Kidney capillary endothelial cell (primary cell): ENCODE measurements at places on chromosomes 4 and X.

DNA sequence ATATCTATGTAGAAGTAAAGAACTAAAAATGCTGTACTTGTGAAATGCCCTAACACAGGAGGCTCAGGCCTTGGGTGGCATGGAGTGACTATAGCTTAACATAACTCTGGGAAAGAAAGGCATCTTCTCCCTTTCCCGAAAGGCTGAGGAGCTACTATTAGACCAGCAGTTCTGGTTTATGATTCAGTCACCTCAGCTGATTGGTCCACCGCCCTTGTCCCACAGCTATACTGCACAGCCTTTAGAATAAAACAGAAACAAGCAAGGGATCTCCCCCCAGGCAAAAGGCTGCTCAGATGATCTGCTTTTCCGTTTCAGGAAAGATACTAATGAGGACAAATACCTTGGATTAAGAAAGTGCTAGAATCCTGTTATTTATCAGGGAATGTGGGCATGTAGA, 171.3 kb downstream of the SNCA start:
- DNase-seq, result no peak

- DNase-seq, result no peak
These were observed at the start of gene CHST7 for GRCh38 chrX:46573331-46573891. TSS of gene CHST7 (plus strand) at chrX:46573765. CDS start at chrX:46573932, 167 bp downstream.

GRCh38 chr4:71377561-71377960, 38.7 kb downstream of the SLC4A4 start:
- peak; percentile 16 for DNase-seq

GRCh38 chr4:113285501-113285900, 236.0 kb downstream of the ANK2 start:
- no peak for DNase-seq

- no peak for DNase-seq
These were observed 117.7 kb upstream of the VCX3B start for GRCh38 chrX:8346892-8347291.

DNA sequence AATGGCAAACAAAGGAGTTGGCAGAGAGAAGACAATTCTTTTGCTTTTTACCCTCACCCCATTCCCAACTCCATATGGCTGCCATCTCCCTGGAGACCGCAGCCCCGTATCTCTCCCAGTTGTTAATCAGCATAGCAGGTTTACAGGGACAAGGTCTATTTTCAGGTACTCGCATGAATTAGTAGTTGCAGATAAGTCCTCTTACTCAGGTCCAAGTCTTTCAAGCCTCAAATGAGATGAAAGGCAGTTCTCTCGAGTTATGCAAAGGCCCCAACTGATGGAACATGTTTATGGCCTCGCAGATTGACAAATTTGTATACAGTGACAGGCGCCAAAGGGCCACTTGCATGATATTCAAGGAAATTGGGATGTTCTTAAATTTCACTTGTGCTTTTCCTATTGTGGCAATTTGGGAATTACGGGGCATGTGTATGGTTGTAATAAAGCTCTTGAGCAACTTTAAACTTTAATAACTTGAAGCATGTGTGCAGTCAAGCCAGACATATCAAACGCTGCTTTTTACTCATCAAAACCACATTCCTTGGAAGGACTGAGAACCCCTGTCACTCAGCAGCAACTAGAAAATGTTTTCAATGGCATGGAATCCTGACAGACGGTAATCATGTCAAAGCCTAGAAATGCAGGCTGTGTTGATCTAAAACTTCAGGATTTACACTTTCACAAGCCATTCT, 45.1 kb downstream of the KDR start:
- no peak for DNase-seq

- DNase-seq, result no peak
These were observed 26.6 kb downstream of the ZRSR2 start for GRCh38 chrX:15816886-15817285.

DNA sequence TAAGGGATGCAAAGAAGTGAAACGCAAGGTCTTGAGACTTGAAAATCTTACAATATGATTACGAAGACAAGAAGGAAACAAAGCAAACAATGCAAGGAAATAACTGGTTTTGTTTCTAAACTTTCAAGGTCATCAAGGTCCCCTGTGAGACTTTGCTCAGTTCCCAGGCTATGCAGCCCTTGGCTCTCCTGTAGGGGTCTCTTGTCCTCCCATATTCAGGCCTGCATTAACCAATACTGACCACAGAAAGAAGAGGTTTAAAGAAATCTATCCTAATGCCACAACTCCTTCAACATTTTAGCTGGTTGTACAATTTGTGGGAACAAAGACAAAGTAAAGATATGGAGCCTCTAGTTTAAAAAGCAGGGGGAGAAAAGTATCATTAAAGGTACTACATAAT, 209.2 kb downstream of the LHFPL1 start:
- no peak for DNase-seq

DNA sequence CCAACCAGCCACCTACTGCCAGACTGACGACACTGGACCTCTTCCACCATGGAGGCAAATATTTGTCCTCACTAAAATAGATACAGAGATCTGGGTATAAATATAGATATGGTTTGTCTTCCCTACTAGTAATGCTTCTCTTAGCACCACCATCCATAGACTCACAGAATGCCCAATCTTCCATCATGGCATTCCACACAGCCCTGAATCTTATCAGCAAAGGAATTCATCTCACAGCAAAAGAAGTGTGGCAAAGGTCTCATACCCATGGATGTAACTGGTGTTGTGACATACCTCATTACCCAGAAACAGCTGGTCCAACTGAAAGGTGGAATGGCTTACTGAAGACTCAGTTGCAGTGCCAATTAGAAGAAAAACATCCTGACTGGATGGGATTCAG, 47.2 kb upstream of the HS6ST2 start:
- no peak for DNase-seq

- DNase-seq, result no peak
These were observed 141.0 kb downstream of the MAB21L2 start for GRCh38 chr4:150722908-150723362.

DNA sequence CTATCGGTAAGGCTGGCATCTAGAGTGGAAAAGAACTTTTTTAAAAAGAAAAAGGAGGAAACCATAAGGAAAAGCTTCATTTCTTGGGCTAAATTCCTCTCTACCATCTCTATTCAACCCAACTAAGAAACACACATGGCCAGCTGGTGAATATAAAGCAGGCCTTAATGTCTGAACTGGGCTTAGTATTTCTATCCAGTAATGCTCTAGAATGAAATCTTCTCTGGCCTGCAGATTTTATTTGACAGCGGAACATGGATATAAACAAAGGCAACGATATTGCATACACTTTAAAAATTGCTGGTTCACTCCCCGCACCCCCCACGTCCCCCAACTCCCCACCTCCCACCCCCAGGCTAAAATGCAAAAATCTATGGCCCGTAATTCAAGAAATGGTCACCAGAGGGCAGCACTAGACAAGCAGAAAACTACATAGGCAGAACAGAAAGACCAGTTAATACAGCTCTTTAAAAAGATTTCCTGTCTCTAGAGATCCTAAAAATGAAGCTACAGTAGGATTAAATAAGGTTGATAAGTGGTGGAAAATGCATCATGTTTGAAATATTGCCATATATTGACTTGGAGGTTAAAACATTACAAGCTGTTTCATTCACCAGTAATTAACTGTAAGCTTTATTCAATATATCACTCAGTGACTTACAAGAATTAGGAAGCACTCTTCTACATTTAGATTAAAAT, 155.2 kb upstream of the GALNT7 start:
- DNase-seq, result peak; percentile 50

DNA sequence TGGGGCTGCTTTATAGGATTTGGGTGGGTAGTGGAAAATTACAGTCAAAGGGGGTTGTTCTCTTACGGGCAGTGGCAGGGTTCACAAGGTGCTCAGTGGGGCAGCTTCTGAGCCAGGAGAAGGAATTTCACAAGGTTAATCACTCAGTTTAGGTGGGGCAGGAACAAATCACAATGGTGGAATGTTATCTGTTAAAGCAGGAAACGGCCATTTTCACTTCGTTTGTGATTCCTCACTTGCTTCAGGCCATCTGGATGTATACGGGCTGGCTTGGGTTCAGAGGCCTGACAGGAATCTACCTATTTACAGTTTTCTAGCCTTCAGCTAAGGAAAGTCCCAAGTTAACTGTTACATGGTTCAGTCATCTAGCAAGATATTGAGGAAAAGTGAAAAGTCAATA, 1003.5 kb downstream of the STPG2 start:
- no peak for DNase-seq

- DNase-seq, result no peak
These were observed 15.4 kb downstream of the ZNF718 start for GRCh38 chr4:139691-140090.

DNA sequence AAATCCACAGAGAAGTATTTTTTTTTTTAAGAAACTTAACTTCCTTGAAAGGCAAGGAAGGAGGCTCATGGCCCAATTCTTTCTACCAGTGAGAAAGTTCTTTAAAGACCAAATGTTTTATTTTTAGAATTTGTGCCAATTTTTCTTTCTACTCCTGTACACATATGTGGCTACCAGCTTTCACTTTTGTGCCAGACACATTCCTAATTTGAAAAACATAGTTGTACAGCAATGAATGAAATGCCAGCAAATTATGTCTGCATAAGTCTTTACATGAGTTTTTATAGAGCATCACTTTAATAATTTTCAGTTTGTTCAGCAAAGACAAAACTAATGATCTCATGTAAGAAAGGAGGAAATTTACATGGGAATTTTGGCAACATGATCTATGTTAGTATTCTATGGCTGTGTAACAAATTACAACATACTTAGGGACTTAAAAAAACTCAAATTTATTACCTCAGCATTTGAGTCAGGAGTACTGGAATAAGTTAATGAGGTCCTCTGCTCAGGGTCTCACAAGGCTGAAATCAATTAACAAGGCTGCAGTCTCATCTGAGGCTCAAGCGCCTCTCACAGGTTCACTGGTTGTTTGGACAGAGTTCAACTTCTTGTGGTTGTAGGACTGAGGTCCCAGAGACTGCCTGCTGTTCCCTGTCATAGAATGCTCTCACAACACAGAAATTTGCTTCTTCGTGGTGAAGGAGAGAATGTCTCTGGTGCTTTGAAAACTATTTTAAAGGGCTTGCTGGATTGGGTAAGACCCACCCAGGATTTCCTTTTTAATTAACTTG, 678.2 kb upstream of the FAM241A start:
- no peak for DNase-seq

GRCh38 chr4:113013751-113014150, 35.7 kb upstream of the ANK2 start:
- DNase-seq, result no peak

DNA sequence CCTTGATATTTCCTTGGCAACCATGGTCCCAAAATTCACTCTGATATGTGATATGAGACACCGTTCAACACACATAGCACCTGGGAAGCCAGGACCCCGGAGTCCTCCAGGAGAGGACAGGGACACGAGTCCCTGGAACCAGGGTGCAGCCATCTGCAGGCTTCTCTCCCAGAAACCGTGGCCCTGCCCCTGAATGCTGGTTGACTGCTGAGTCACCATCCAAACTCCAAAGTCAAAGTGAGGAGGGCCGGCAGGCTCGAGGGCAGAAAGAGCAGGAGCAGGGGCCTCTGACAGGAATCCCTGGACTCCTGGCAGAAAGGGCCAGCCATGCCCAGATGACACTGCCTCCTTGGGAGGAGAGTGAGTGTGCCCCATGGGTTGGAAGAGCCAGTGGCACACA, 6.9 kb upstream of the PNMA6A start:
- DNase-seq, result no peak

GRCh38 chrX:150234126-150234525, 129.0 kb upstream of the MAMLD1 start:
- DNase-seq, result no peak

GRCh38 chrX:68846536-68846935, 17.7 kb downstream of the EFNB1 start:
- DNase-seq, result no peak

- DNase-seq, result peak; percentile 51
These were observed 5.6 kb downstream of the PCDH10 start for GRCh38 chr4:133154725-133155124.

- DNase-seq, result no peak
These were observed 92.3 kb downstream of the BCOR start for GRCh38 chrX:40005292-40006011.

GRCh38 chr4:185966997-185967775, 101.8 kb upstream of the TLR3 start:
- DNase-seq, result peak; percentile 28

- no peak for DNase-seq
These were observed 43.9 kb downstream of the LUZP4 start for GRCh38 chrX:115333446-115333845.

DNA sequence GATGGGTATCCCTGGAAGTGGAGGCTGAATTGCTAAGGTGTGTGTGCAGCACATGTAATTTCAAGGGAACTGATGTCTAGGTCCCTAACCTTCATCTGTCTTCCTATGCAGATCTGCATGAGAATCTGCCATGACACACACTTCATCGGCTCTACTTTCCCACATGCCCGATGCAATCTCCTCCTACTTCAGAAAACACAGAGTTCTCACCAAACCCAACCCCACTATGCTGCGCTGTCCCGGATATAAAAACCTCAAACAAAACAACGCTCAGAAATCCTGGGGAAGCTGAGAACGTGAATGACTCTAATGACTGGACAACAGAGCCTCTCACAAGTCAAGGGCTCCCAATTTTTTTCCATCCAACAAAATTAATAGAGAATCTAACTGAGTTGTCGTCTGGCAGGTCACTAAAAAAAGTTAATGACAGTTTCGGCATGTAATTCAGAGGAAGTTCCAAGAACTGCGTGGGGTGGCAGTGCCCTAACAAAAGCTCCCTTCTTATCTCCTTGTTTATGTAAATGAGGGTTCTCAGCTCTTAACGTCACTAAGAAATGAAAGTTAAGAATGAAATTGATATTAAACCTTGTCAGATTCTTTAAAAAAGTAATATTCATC, 39.0 kb downstream of the STX18 start:
- DNase-seq, result no peak

DNA sequence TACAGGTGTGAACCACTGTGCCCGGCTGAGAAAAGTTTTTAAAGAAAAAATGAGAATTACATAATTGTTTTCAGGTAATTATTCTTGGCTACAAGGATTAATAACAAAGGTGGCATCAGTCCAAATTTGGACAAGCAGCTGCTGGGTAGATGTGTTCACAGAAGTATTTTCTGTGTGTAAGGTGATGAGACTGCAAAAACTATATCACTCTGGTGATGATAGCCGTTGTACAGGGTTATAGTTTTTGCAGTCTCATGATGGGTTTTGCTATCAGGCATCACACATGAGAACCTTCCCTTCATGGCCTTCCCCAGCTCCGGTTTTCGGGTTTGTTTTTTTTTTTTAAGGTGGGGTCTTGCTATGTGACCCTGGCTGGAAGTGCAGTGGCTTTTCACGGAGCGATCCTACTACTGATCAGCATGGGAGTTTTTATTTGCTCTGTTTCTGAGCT, 5.1 kb upstream of the SLC10A3 start:
- no peak for DNase-seq
